ENCODE measurements at places on chromosomes 7 and 10. TPM values are rescaled to one million over a fixed set of nuclear protein-coding genes. Genes with fewer than 3 reads are reported as not detected.
A peak's percentile ranks its signal among the peaks of the same experiment; 100 is the strongest.

GRCh38 chr7:105028004-105028403 is 14.0 kb downstream of the KMT2E start:
- DNase-seq = no peak

- DNase-seq = no peak
Measured at GRCh38 chr10:122640921-122641320, 58.7 kb downstream of the C10orf120 start.

Gene PGAM2
- total RNA-seq = not detected

Gene ABCC2
- total RNA-seq = 11.7 TPM

DNA sequence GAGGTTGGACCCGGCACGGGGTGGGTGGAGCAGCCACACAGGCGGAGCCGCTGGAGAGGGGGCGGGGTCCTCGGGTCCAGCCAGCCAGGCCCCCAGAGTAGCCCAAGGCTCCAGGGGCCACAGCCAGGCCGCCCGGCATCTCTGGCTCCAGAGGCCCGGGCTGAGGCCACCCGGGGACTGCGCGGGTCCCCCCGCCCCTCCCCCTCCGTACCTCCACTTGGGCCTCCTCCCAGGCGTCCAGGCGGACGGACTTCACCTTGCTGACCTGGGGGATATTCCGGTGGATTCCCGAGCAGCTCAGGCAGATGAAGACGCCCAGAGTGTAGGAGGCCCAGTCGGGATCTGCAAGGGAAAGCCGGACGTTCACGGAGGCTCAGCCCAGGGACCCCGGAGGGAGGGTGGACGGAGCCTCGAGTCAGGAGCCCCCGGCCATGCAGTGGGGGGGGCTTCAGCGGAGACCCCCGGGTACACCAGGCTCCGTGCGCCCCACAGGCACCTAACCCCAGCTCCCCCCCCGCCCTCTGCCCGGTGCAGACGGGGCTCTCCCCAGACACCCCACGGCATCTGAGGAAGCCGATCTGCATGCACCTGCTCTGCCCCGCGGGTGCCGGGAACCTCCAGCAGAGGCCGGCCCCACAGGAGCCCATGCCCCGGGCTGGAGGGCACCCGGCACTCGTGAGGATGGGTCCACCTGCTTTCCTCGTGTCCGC is 19.2 kb downstream of the ADAP1 start:
- no peak for DNase-seq

DNA sequence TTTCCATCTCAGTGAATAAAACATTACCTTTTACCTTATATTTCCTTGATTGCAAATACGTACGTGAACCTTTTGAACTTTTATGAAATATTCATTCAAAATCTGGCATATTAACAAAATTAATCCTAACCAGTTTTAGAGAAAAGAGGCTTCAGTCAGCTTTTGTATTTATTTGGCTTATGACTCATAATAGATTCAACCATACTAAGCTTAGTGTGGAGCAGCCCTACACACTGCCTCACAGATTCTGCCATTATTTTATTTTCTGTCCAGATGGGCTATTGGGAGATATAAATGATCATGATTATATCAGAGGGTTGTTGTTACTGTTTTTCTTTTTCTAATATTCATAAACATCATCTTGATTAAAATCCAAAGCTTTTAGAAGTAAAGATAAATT is 325.5 kb downstream of the GPR37 start:
- DNase-seq = no peak

DNA sequence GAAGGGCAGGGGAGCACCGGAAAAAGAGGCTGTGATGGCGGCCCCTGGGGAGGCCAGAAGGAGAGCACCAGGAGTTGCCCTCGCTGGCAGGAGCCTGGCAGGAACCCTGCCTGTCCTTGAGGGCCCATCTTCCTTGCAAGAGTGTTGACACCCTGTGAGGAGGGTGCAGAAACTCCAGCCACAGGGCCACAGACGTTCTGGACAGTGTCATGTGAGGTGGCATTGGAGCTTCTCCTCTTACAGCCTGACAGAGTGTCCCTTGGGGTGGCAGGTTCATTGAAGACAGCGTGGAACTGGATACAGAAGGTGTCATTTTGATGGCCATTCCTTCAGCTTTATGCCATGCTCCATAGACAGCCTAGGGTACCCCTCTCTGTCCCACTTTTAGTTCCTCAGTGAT is 54.2 kb downstream of the RBM20 start:
- no peak for DNase-seq

Gene MALRD1
- not detected for total RNA-seq

- peak; percentile 92 for DNase-seq
Measured at GRCh38 chr7:7182156-7183060, at the start of gene C1GALT1. C1GALT1 (plus strand) TSS chr7:7182544; CDS start chr7:7234320, 51,776 bp downstream.

Gene ZFAND4
- total RNA-seq = 40.0 TPM

DNA sequence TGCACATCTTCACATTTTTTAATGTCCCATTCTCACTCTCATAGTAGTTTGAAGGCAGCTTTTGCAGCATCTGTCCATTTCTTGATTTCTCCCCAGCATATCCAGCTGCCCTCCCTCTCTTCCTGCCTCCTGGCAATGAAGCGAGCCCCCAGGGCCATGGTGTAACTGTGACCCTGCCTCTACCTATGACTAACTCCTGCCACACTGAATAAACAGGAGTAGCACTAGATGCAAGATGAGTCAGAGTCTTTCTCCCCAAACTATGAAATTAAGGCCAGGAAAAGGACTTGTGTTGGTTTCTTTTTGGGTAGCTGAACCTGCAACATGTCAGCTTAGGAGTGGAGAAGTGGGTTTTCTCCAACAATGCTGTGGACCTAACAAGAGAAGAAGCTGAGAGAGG is 329.0 kb downstream of the RNLS start:
- no peak for DNase-seq

- DNase-seq = no peak
Measured at GRCh38 chr10:129259128-129259815, 207.8 kb upstream of the MGMT start.

GRCh38 chr10:88233870-88234269 is 349.2 kb downstream of the RNLS start:
- DNase-seq = no peak

Gene ASAH2B
- total RNA-seq = 0.87 TPM

DNA sequence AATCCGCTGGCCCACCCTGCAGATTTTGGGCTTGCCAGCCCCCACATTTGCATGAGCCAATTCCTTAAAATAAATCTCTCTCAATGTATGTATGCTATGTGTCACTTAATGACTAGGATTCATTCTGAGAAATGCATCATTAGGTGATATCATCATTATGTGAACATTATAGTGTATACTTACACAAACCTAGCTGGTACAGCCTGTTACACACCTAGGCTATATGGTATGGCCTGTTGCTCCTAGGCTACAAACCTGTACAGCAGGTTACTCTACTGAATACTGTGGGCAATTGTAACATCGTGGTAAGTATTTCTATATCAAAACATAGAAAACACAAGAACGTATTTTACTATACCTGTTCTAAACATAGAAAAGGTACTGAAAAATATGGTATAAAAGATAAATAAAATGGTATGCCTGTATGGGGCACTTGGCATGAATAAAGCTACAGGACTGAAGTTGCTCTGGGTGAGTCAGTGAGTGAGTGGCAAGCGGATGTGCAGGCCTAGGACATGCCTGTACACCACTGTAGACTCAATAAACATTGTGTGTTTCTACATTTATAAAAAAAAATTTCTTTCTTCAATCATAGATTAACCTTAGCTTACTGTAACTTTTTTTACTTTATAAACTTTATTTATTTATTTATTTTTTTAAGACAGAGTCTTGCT is 135.9 kb downstream of the ABCA13 start:
- DNase-seq = no peak

Gene FOXI2
- 0.59 TPM for total RNA-seq

DNA sequence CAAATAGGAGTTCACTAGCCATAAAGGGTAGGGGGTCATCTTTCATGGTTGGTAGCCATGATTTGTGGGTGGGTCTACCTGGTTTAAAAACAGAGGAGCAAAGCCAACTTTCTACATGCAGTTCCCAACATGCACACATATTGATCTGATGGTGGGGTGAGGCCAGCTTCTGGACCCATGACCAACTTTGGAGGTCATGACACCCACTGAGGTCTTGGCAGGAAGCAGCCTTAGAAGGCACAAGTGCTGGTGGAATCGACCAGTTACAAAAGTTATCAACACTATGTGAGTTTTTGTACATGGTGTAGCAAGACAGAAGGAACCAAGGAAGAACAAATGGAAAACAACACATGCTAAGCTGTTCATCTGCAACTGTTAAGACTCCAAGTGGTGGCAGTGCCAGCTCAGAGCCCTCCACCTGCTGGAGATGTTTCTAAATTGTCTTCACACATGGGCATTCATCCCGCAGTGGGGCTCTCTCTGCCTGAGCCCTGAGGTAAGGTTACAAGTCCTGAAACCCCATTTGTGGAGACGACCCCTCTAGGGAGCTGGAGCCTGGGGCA is 101.1 kb upstream of the TCF7L2 start:
- no peak for DNase-seq

DNA sequence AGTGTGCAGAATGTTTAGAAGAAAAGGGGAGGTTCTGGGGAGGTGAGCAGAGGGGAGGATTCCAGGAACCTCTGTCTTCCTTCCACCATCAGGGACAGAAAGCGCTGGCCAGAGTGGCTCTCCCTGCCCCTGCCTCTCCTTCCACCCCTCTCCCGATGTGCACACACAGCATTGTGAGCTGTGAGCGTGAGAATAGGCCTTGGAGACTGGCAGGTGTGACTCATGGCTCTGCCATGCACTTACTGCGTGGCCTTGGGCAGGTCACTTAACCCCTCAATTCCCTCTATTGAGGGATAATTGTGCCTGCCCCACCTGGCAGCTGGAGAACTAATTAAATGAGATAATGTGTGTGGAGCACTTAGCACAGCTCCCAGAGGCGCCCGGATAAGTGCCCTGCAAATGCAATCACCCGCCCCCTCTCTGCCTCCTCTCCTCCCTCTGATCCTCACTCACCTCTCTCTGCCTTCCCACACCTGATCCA is 115.4 kb downstream of the ZMIZ1 start:
- no peak for DNase-seq

DNA sequence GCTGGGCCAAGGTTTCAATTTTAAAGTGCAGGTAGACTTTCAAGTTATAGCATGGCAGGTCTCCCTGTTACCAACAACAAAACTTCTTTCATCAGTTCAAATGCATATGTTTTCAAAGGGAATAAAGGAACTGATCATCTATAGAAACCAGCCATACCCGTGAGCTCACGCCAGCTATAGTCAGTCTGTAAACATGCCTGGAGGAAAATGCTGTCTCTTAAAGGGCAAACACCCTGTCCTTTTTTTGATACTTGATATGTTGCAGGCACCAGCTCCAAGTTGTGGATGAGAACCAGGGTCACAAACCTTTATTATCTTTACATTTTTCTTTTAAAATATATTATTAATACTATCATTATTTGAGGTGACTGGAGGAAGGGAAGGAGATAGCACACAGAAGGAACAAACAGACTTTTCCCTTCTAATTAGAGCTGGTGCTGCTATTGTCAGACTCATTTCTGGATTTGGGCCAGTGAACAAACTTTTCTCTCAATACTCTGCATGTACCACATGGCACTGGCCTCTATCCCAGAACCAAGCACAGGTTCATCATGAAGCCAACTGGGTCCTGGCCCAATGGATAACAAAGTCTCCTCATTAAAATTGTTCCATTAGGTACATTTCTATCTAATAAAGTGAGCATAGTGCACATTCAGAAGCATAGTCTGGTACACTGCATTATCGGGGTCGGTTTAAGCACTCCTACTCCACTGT is 1102.4 kb downstream of the SORCS3 start:
- no peak for DNase-seq

DNA sequence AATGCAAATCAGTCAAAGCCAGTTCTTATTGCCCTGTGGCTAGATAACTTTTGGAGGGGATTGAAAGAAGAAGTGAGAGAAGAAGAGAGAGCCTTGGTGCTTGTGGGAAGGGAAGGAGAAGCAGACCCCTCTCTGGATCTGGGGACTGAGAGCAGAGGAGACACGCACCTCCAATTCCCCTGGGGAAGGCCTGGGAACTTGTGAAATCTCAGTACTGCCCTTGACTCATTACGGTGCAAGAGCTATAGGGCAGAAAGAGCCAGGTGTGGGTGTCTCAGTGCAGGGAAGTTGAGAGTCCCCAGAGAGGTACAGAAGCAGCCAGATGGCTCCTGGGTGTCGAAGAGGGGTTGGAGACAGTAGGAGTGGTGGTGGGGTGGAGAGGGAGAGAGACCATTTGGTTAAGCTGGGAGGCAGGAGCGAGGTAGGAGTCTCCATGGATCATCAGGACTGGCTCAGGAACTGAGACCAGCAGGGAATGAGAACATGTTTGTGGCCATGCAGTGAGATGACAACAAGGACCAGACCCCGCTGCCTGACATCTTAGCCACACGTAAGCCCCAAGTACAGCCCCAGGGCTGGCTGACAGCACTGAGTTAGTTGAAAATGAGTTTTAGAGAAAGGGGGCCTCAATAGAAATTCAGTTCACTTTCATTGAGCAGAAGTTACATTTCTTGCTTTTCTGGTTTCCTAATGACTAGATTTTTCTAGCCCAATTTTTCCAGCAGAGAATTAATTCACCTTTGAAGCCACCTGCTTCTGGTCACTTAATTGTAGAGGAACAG is 238.2 kb downstream of the BUB3 start:
- DNase-seq = no peak

DNA sequence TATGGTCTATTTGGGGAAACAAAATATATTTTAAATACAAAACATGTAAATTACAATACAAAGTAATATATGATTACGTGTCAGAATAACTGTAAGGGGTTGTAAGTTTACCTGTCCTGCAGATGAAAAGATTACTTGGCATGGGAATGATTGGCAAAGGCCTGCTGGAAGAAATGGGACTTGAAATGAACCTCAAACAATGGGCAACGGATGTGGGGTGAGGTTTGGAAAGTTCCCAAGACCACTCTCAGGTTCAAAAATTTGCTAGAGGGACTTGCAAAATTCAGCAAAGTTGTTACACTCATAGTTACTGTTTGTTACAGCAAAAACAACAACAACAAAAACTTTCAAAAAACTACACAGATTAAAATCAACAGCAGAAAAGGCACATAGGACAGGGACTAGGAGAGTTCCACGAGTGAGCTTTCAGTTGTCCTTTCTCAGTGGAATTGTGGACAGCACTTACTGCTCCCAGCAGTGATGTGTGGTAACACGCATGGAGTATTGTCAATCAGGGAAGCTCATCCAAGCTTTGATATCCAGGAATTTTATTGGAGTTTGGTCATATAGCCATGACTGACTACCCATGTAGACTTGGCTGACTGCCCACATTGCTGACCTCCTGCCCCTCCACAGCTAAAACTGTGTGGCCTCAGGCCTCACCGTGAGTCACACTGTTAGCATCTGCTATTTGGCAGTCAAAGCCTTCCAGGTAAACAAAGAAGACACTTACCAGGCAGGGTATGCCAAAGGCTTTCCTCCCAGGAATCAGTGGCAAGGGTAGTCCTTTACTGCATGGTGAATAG is 43.8 kb downstream of the EXOC6 start:
- DNase-seq = peak; percentile 12

All from tibial nerve (tissue), 4 donors.